ENCODE measurements at places on chromosomes 6 and 20. TPM values are rescaled to one million over a fixed set of nuclear protein-coding genes. Genes with fewer than 3 reads are reported as not detected.

EZR gene
- total RNA-seq, result 243 TPM

POPDC3 gene
- 7.3 TPM for total RNA-seq

NNAT gene
- not detected for total RNA-seq

ADGRG6 gene
- 28.8 TPM for total RNA-seq

HLA-DOB gene
- total RNA-seq, result 0.56 TPM

CUL7 gene
- 31.4 TPM for total RNA-seq
